ENCODE measurements at places on chromosomes 6 and 20.

DNA sequence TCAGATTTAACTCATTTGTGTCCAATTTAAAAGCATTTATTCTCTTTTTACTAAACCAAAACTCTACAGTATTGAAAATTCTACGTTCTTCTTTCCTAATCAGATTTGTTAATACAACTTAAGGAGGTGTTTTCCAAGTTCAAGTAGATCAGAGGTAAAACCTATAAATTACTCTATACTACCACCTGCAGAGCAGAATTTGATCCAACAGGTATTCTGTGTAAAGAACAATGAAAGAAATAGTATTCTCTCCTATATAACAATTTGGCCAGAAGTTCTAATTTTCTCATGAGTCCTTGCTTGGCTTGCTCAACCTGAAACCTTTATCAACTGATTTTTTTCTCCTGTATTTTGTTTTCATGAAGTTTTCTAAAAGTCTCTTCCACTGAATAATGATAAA is 28.5 kb upstream of the DST start:
- no peak for DNase-seq

- no peak for DNase-seq
These were observed 42.4 kb upstream of the ADGRF4 start for GRCh38 chr6:47655719-47656595.

GRCh38 chr6:166578536-166579236 is 7.8 kb downstream of the RAMACL start:
- no peak for DNase-seq

GRCh38 chr6:63149730-63150129 is 61.5 kb upstream of the FKBP1C start:
- no peak for DNase-seq

GRCh38 chr20:49712646-49712995 is 1.1 kb downstream of the B4GALT5 start:
- no peak for DNase-seq

- peak; percentile 49 for DNase-seq
These were observed 65.7 kb upstream of the TOP1 start for GRCh38 chr20:40962733-40963504.

GRCh38 chr6:113694278-113695077 is 162.7 kb upstream of the MARCKS start:
- DNase-seq = no peak

GRCh38 chr6:129501740-129502660 is 208.0 kb downstream of the ARHGAP18 start:
- DNase-seq = no peak
